ENCODE measurements at places on chromosomes 5 and 9.
A peak's percentile ranks its signal among the peaks of the same experiment; 100 is the strongest.

GRCh38 chr5:5104550-5104949 is 35.6 kb upstream of the ADAMTS16 start:
- DNase-seq, result no peak

DNA sequence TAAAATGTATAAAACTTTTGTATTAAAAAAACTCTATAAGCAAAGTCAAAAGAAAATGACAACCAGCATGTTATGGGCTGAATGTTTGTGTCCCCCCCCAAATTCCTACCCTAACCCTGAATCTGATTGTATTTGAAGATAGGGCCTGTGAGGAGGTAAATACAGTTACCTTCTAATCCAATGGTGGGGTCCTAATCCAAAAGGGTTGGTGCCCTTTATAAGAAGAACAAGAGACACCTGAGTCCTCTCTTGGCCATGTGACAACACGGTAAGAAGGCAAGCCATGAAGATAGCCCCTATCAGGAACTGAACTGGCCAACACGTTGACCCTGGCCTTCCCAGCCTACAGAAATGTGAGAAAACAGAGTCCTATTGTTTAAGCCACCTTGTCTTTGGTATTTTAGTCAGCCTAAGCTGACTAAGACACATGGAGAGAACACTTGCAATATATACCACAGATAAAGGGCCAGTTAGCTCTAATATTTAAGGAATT is 49.7 kb upstream of the AKNA start:
- no peak for DNase-seq

GRCh38 chr9:90727488-90727887 is 74.1 kb upstream of the SYK start:
- DNase-seq, result no peak

DNA sequence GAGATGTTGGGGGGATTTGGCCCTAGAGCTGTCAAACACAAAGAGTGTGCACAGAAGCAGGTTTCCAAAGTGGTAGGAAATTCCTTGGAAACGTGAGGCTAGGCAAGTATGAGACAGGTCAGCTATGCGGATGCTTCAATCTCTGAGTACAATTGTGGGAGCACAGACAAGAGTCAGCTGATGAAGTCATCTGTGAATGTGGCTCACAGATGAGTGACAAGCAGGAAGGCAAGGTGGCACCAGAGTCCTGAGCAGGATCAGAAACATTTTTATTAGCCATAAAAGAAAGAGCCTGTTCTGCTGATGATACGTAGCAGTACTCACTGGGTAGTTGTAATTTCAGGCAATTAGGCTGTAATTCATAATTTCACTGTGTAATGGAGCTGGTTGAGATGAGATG is 117.0 kb downstream of the DCP2 start:
- no peak for DNase-seq

- no peak for DNase-seq
These were observed 12.4 kb downstream of the PTTG1 start for GRCh38 chr5:160434022-160434531.

DNA sequence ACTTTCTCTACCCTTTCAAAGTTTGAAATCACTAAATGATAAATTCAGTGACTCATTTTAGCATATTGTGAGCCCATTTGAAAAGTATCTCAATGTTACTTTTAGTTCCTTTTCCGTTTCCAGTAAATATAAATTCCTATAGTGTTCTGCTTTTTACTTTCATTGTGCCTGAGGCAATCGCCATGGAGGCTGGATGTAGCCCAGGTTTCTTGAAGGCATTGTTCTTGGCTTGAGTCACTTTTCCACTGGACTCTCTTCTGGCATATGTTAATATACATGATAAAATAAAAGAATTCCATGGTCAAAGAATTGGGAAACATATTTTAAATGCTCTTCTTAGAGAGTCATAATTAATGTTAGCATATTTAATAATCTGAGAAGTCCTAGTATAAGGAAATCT is 327.0 kb downstream of the IZUMO3 start:
- DNase-seq, result no peak

DNA sequence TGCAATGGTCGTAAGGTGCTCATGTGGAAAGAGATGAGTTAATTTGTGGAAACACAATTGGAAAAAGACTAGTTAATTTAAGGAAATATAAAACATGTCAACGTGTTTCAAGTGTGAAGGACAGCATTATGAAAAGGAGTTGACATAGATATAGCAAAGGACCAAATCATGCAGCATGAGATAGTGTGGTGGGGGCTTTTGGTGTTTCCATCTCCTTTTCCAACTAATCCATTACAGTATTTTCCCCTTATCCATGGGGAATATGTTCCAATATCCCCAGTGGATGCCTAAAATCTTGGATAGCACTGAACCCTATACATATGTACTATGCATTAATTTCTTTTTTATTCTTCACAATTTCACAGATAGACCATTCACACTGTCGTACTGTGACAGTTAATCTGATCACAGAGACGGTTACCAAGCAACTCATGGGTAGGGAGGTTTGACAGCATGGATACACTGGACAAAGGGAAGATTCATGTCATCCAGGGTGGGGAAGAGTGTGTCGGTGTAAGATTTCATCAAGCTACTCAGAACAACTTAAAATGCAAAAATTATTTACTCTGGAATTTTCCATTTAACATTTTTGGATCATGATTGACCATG is 238.6 kb downstream of the CDH12 start:
- DNase-seq, result no peak

DNA sequence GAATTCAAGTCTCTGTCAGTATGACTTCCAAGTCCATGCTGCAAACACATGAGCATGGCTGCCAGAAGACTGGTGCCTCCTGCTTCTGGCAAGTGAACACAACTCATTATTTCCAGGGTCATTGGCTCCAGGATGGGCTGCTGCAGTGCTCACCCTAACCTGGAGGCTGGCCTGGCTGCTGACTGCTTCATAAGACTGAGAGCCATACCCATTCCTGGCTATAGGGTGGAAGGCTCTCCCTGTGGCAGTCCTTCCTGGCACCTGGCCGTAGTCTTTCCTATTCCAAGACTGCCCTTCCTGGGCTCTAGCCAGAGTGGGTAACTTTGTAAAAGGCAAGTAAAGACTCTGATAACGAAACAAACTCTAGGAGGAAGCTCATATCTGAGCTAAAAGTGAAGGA is 51.2 kb downstream of the CXXC5 start:
- DNase-seq, result no peak

DNA sequence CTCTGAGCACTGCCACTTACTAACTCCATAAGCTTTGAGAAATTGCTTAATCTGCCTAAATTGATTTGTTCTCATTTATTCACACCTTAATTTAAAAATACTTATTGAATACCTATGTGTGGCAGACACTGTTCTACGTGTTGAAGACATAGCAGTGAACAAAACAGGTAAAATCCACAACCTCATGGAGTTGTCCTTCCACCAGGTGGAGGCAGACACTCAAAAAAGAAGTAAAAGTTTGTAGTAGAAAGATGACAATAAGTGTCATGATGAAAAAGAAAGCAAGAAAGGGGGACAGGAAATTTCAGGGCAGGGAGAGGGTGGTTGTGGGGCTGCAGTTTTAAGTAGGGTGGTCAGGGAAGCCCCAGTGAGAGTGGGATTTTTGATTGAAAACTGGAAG is 94.9 kb downstream of the SREK1 start:
- DNase-seq, result no peak

DNA sequence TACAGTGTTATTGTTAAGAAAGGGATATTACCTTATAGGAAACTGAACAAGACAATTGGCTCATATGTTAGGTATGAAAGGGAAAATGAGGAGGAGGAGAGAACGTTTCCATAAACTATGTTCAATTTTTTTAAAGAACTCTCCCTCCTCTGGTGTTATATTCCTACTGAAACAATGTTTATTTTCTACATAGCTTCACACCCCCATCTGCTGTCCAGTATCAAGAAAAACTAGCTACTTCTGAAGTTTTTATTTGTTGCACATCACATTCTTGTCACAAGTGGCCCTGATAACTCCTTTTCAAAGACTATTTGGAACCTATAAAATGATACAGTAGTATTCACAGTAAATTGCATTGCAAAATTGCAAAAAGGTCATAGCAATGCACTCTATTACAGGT is 223.4 kb upstream of the FAM174A start:
- DNase-seq, result no peak

DNA sequence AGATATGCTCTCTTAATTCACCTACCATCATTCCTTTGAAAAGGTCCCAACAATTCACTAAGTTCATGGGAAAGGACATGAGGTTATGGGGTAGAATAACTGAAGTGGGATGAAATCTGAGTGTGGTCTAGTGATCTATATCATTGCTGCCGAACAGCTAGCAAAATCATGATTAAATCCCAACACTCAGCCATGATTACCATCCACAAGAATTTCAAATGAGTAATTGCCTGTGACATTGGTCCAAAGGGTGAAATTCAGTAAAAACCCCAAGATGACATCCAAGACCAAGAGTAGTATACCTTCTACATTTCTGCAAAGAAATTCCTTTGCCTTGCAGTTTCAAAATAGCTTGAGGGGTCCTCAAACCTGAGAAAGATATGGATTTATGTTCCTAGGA is 225.6 kb downstream of the SPOCK1 start:
- DNase-seq, result peak; percentile 44

DNA sequence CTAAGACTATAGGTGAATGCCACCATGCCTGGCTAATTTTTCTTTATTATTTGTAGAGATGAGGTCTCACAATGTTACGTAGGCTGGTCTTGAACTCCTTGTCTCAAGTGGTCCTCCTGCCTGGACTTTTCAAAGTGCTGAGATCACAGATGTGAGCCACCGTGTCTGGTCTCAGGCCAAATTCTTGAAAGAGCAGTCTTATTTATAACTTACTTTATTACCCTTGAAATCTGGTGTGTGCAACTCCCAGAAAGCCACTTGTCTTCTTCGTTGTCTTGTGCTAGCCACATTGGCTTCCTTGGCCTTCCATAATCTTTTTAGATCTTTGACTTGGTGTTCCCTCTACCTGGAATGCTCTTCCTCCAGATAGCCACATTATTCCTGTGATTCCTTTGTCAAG is 50.1 kb downstream of the CTNNA1 start:
- DNase-seq, result no peak

GRCh38 chr5:78830528-78831046 is 154.5 kb downstream of the ARSB start:
- no peak for DNase-seq

DNA sequence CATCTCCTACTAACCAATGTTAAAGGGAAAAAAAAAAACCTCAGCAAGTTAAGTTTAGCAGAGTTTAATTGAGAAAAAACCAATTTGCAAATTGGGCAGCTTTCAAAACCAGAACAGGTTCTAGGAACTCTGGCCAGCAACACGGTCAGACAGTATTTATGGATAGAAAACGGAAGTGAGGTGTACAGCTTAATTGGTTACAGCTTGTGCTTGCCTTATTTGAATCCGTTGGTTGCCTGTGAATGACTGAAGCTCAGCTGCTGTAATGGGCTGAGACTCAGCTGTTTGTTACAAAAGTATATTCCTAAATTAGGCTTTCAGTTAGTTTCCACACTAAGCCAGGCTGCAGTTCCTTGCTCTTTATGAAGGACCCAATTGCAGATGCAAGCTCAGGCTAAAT is 217.0 kb downstream of the SREK1 start:
- no peak for DNase-seq

GRCh38 chr9:7479300-7479699 is 320.3 kb downstream of the DMAC1 start:
- DNase-seq, result no peak

DNA sequence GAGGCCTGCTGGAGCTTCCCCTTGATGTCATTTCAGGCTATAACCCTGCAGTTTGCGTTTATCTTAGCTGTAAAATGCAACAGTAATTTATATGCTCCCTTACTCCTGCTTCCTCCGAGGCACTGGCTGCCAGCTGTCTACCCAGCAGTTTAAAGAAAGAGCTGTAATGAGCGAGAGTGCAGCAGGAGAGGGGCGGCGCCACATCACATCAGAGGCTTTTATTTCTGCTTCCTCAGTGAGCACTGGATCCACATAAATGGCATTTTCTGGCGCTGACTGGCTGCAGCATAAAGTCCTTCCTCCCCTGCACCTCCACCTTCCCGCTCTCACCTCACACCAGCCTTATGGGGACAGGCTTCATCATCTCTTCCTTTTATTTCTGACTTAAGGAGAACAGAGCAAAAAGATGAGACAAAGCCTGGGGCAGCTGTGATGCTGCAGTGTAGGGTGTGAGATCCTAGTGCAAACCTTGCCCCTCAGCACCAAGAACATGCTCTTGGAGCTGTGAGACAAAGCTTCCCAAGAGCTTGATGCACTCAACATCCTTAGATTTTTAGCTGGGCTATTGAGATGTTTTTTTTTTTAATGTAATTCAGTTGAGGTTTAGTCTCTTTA is 829.6 kb upstream of the ZNF608 start:
- no peak for DNase-seq

DNA sequence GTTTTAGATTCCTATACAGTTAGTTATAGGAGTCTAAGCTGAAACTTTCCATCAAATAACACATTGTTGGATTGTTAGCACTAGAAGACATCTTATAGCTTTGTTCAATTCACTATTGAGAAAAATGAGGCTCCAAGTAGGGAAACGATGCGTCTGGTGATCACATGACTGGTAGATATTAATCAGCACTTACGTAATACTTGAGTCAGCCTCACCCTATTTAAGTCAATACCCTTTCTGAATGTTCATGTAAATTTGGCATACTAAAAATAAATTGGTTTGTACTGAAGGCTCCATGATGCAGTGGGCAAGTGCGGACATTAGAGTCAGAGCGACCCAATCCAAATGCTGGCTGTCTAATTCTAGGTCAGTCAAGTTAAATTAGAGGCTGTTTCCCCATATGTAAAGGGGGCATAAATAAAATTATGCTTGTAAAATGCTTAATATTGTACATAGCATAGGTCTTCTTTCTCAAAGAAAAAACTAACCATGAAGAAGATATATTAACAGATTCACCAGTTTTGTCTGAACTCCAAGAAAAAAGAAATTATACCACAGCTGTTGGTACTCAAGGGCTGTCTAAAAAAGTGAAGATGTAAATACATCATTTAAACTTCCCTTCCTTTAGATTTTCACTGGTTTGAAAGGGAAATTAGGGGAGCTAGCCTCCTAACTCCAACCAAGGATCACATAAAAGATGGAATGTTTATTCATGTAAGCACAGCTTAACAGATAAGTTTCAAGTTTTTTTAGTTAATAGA is 406.6 kb upstream of the TLE4 start:
- DNase-seq, result peak; percentile 34

- no peak for DNase-seq
These were observed 54.2 kb downstream of the LMNB1 start for GRCh38 chr5:126831156-126831555.
